Chondrocyte (in vitro differentiated cells): ENCODE measurements at places on chromosomes 7 and 10. TPM values are rescaled to one million over a fixed set of nuclear protein-coding genes. Genes with fewer than 3 reads are reported as not detected.

Gene OR2A1
- not detected in 3 replicates for total RNA-seq

Gene KNDC1
- total RNA-seq, result 0.24 to 0.72 TPM (median 0.55 TPM) in 3 replicates

Gene NPC1L1
- not detected in 3 replicates for total RNA-seq

Gene KCP
- 1.3 to 1.5 TPM in 2 of 3 replicates, not detected in the other for total RNA-seq

Gene METTL27
- 0.51 to 1.7 TPM (median 0.99 TPM) in 3 replicates for total RNA-seq
